ENCODE measurements at places on chromosomes 7 and 10.

- no peak for DNase-seq
Observed at GRCh38 chr10:55287346-55287745, 486.3 kb upstream of the PCDH15 start.

DNA sequence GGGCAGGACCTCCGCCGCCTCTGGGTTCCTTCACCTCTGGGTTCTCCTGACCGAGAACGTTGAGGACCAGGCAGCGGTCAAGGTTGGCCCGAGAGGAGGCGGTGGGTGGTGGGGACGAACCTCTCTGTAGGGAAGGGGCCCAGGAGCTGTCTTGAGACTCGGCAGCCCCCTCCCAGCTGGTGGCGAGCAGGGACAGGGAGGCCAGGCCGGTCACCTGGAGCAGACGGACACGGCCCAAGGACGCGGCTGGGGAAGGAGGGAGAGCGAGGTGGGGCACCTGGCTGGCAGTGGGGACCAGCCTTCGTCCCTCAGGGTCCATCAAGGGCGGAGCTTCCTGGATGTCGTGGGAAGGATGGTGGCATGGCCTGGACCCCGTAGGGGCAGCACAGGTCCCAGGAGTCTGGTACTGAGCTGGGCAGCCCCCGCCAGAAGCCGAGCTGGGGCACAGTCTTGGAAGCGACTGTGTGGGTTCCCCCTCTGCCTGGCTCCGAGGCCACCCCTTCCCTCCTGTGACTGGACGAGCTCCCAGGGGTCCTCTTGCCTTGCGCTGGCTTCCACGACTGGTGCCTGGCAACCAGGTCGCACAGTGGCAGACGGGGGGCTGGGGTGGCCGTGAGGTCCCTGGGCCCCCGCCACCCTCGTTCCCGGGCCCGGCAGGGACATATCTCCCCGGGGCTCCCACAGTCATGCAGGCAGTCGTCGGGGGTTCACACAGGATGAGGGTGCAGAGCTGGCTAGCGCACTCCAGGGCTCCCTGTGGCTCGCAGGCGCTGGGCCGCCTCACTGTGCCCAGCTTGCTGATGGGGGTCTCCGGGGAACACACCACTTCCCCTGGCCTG, 89.9 kb downstream of the DNAJB6 start:
- DNase-seq = no peak

GRCh38 chr7:13702251-13702650, 287.2 kb downstream of the ETV1 start:
- DNase-seq = no peak

DNA sequence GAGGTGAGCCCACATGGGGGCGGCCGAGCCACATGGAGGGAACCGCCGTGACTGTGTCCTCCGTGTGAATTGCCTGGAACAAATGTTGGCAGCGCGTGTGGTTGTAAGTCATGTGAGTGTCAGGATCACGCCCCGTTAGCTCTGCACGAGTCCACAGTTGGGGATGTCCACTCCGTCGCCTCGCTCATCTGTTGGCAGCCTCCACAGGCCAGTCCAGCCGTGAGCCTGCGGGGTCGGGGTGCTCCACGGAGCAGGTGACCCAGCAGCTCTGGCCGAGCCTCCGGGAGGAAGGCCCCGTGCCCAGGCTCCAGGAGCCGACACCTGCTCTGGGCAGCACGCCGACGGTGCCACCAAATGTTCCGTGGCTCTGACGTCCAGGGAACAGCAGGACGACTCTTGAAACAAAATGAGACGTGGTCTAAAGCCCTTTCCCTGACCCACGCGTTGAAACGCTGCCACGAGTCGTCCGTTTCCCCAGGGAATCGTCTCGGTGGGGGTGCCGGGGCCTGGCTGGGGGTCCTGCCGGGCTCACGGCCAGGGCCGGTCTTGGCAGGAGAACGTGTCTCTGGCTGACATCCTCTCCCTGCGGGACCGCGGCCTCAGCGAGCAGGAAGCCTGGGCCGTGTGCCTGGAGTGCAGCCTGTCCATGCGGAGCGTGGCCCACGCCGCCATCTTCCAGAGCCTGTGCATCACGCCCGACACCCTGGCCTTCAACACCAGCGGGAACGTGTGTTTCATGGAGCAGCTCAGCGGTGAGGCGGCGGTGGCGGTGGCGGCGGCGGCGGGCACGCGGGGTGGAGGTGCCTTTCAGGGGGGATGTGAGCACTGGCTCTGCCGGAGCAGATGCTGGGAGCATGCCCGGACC, 7.0 kb downstream of the KNDC1 start:
- no peak for DNase-seq

DNA sequence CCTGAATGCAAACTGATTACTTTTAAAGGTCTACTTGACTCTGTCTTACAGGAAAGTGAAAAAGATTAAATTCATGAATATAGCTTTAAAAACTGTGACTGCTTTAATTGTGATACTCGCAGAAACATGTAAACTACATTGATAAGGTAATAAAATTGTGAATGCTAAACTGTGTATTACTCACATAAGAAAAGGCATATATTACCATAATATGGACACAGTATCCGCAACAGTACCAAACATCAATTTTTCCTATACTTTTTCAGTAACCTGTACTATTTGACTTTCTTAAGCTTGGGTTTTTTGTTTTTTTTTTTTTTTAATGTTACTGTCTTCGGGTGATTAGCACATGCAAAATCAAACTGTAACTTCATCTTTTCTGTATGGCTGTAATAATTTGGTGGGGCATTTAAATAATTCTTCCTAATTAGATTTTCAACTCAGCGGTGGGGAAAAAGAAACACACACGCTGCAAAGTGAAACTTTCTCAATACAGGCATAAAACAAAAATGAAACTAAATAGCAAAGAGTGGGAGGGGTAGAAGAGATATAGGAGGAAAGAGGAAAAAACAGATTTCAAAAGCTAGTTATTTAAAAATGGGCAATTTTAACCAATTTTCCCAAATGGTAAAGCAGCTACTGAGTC, 23.2 kb downstream of the NT5C3A start:
- no peak for DNase-seq

DNA sequence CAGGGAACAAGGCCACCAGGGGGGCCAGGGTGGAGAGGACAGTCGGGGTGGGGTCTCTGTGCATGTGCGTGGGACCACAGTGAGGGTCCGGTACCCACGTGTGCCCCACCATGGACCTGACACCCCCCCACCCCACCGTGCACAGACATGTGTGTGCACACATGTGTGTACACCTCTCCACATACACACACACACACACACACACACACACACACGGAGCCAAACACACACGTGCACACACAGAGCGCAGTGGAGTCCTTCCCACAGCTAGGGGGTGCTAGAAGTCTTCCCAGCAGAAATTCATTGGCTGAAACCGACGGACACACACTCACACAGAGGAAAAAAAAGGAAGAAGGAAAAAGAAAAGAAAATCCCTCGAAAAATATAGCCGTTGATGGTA, 42.8 kb upstream of the GNA12 start:
- DNase-seq = peak; percentile 71

DNA sequence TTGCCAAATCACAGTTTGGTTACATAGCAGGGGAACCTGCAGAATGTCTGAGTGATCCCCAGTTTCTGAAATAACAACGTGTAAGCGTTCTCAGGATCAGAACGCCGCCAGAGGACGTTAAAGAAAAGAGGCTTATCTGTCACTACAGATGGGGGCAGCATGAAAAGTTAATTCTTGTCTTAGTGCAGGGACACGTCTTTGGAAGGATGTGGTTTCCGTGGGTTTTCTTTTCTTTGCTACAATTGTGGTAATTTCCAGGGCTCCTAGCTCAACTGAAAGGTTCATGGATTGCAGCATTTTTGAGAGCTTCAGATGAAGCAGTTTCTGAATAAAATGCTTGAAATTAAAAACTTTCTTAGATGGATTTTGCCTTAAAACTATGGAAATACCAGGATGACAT, 106.6 kb downstream of the PRKCQ start:
- DNase-seq = no peak

DNA sequence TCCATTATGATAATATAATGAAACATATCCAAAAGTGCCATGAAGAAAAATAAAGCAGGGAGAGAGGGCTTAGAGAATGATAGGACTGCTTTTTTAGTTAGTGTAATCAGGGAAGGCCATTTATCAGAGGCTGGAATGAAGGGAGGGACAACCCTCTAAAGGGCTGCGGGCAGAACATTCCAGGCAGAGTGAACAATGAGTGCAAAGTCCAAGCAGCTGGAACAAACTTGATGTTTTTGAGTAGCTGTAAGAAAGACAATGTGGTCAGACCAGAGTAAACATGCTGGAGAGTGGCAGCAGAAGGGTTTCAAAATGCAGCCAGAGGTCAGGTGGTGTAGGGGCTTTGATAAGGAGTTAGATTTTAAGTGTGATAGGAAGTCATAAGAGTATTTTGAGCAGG, 65.6 kb upstream of the CCDC6 start:
- no peak for DNase-seq

GRCh38 chr10:130263289-130263688, 127.1 kb downstream of the GLRX3 start:
- DNase-seq = no peak

DNA sequence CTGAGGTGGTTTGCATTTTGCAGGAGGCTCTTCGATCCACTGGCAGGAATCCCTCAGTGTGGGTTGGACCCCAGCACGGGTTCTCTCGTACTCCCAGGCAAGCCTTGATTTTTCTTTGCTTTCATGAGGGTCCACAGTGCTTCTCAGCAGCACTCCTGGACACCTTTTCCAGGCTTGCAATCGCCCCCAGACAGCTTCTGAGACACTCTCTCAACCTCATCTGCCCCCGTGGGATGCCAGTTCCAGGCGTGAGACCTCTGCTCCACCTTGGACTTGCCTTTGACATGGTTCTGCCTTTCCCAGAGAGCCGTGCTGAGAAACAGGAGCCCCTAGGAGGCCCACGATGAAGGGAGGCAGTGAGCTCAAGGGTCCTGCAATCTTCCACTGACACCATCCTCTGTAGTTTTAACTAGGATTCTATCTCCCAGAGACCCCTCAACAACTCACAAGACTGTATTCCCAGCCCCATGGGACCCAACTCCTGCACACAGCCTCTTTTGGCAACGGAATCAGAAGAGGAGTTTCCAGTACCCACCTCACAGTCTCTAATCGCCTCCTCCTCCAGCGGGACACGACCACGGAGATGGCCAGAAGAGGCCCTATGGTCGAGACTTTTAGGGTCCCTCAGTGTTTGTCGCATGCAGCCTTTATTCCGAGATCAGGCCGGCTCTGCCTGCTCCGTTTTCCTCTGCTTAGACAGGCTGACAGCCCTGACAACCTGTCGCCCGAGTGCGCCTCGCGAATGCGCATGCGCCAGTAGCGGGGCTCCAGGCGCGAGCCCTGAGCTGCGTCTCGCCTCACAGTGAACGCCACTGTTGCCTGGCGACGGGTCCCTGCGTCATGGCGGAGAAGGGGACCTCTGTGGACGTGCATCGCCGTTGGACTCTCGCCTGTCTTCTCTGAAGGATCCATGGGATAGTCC, 26.0 kb upstream of the ZNF273 start:
- DNase-seq = no peak

- DNase-seq = no peak
Observed at GRCh38 chr7:25858200-25858524, 293.8 kb upstream of the NFE2L3 start.

- no peak for DNase-seq
Observed at GRCh38 chr10:71864911-71865361, 13.9 kb upstream of the PSAP start.

DNA sequence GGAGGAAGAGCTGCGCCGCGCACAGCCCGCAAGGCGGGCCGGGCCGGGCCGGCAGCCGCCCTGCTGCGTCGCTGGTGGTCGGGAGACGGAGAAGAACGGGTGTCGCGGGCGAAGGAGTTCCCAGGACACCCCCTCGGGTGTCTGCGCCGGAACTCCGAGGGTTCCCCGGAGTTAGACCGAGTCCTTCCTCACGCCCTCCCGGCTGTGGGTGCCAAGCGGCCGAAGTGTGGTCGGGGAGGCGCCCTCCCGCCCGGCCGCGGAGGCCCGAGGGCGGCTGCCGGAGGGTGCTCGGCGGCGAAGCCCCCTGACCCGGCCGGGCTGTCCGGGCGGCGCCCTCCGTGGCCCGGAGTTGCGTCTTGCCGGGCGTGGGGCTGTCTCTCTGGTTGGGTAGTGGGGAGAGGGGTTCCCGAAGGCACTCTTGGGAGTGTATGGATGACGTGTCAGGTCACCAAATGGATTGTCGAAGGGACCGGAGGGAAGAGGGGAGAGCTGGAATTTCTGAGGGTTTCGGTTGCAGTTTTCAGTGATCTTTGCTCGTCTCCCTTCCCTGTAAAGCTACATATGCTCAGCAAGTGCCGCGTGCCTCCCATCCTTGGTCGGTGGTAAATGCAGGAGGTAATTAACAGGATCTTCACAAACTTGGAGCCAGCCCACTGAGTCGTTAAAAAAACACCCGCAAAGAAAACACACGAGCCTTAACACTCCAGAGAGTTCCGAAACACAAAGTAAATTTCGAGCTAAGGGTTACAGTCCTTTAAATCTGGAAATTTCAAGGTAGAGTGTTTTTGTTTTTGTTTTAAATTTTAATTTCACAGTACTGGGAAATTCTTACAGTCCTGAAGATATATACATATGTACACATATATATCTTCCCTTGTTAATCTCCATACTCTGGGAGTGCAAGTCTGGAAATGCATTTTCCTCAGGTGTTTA, 871 bp downstream of the ST7 start:
- DNase-seq = no peak

- DNase-seq = no peak
Observed at GRCh38 chr7:115289971-115290370, 368.1 kb downstream of the MDFIC start.

DNA sequence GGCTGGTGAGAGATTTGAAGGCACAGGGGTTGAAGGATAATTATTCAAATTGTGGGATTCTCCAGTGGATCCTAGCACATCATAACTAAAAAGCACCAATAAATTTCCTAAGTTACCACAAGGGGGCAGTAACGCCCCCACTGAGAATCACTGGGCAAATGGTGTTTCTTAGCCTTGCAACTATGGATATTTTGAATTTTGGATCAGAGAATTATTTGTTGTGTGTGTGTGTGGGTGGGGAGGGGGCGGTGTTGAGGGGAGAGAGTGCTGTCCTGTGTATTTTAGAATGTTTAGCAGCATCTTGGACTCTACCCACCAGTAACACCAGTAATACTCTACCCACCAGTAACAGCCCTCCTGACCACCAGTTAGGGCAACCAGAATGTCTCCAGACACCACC, 63.3 kb upstream of the PRKG1 start:
- DNase-seq = peak; percentile 8

DNA sequence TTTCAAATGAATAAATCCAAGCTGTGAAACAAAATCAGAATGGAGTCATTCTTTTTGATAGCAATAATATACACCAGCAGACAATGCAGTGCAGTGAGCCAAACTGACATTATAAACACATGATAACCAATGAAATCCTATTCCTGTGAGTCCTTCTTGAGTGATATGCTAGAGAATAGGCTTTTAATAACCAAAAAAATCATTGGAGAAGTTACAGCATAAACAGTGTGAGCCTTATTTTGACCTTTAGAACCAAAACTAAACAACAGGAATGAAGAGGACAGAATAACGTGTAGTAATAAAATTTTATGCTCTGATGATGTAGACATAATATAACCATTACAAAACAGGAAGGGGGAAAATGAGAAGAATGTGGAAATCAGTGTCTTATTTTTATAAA, 8.7 kb downstream of the HUS1 start:
- no peak for DNase-seq

- no peak for DNase-seq
Observed at GRCh38 chr10:131777921-131778320, 122.9 kb upstream of the PPP2R2D start.

- no peak for DNase-seq
Observed at GRCh38 chr10:24133835-24134234, 75.1 kb upstream of the KIAA1217 start.

Measured in GM18507 (cell line).